ENCODE measurements at places on chromosomes 2 and 18. TPM values are rescaled to one million over a fixed set of nuclear protein-coding genes. Genes with fewer than 3 reads are reported as not detected.

- H3K27ac ChIP-seq = no peak overlapping the region
- no peaks in the 10 kb centered on the region for H3K36me3 ChIP-seq
- H3K27me3 ChIP-seq = 0 out of 3 replicates have a peak, but pooled peaks cover 4% of the 10 kb centered on the region
- no peaks in the 10 kb centered on the region for H3K4me1 ChIP-seq
Observed at GRCh38 chr2:5988120-5988519, 295.9 kb downstream of the SOX11 start.

The ALPG gene
- not detected for total RNA-seq

The OBSL1 gene
- total RNA-seq = 65.4 TPM

DNA sequence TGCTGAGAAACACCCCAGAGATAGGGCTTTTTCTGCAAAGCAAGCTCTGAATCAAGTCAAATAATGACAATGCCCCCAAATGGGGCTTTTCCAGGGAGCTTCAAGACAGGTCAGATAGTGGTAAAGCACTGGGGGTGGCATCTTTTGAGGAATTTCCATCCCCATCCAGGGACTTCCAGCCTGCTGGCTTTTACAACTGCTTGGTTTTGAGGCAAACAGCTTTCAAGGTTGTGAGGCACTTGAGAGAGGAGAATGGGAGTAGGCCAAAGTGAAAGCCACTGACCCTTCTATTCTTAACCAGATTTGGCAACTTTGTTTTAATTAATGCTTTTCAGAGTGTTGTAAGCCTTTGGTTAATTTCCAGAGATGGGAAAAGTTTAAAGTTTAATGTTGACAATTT, 762.0 kb upstream of the POU3F3 start:
- no peaks in the 10 kb centered on the region for H3K4me1 ChIP-seq
- no peaks in the 10 kb centered on the region for H3K36me3 ChIP-seq
- no peaks in the 10 kb centered on the region for H3K27me3 ChIP-seq

GRCh38 chr18:76058146-76058545, 436.9 kb downstream of the ZNF516 start:
- peaks cover 11% of the 10 kb centered on the region for H3K27me3 ChIP-seq
- H3K4me1 ChIP-seq = no peaks in the 10 kb centered on the region
- H3K36me3 ChIP-seq = no peaks in the 10 kb centered on the region
- H3K4me3 ChIP-seq = no peak overlapping the region
- H3K27ac ChIP-seq = no peak overlapping the region
- no peak for DNase-seq

The HRH4 gene
- total RNA-seq = not detected

DNA sequence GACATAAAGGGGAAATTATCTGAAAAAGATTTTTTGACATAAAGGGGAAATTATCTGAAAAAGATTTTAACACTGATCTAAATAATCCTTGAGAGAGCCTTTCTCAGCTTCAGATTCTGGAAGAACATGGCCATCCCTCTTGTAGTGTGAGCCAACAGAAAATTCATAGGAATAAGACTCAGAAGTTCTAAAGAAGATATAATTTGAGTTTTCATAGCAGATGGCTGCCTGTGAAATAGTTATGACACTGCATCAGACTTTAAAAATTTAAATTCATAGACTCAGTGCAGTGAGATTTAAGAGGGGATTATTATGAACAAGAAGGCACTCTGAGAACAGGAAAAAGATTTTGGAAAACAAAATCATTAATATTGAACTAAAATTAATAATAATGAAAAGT, 50.6 kb downstream of the NCOA1 start:
- no peak overlapping the region for H3K27ac ChIP-seq
- DNase-seq = no peak
- no peaks in the 10 kb centered on the region for H3K36me3 ChIP-seq
- H3K4me3 ChIP-seq = no peak overlapping the region
- no peaks in the 10 kb centered on the region for H3K4me1 ChIP-seq
- H3K27me3 ChIP-seq = no peaks in the 10 kb centered on the region

DNA sequence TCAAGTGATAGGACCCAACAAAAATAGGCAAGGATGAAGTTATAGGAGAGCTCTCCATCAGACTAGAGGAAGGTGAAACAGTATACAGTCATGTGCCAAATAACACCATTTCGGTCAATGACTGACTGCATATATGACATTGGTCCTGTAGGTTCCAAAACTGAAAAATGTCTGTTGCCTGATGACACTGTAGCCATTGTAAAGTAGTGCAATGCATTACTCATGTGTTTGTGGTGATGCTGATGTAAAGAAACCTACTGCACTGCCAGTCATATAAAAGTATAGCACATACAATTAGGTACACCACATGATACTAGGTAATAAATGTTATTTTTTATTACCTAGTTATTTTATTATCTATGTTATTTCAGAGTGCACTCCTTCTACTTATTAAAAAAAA, 147.9 kb downstream of the GREB1L start:
- H3K27ac ChIP-seq = no peak overlapping the region
- no peak for DNase-seq
- H3K4me1 ChIP-seq = no peaks in the 10 kb centered on the region

The IL1F10 gene
- not detected for total RNA-seq

The PRLH gene
- not detected for total RNA-seq

DNA sequence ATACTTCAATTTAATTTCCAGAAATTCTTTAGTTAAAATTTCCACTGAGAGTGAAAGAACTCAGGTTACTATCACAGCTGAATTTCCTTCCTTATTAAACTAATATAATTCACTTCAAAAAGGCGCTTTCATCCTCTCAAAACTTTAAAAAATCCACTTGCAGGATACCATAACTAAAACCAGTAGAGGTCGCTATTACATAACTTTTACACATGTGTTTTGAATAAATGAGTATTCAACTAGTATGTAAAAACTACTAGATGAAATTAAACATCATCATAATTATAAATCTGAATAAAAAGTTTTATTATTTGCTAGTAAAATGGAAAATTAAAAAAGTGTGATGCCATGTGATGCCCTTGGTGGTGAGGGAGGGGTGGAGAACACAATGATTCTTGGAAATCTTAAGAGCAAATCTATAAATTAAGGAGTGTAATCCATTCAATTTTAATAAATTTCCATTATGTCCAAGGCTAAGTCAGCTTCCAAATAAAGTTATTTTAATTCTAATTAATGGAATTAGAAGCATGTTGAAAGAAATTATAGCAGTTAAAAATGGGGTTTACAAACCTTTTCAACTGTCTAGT, 61.4 kb downstream of the SOS1 start:
- H3K36me3 ChIP-seq = peaks cover 3% of the 10 kb centered on the region
- H3K27me3 ChIP-seq = no peaks in the 10 kb centered on the region
- no peaks in the 10 kb centered on the region for H3K4me1 ChIP-seq
- no peak overlapping the region for H3K27ac ChIP-seq
- no peak overlapping the region for H3K4me3 ChIP-seq
- DNase-seq = peak; percentile 62

GRCh38 chr2:160666154-160667060, 172.8 kb upstream of the RBMS1 start:
- H3K36me3 ChIP-seq = no peaks in the 10 kb centered on the region
- H3K4me1 ChIP-seq = no peaks in the 10 kb centered on the region
- DNase-seq = peak; percentile 46
- H3K27ac ChIP-seq = no peak overlapping the region
- H3K27me3 ChIP-seq = no peaks in the 10 kb centered on the region
- H3K4me3 ChIP-seq = no peak overlapping the region

The FBXO48 gene
- 0.59 TPM for total RNA-seq

DNA sequence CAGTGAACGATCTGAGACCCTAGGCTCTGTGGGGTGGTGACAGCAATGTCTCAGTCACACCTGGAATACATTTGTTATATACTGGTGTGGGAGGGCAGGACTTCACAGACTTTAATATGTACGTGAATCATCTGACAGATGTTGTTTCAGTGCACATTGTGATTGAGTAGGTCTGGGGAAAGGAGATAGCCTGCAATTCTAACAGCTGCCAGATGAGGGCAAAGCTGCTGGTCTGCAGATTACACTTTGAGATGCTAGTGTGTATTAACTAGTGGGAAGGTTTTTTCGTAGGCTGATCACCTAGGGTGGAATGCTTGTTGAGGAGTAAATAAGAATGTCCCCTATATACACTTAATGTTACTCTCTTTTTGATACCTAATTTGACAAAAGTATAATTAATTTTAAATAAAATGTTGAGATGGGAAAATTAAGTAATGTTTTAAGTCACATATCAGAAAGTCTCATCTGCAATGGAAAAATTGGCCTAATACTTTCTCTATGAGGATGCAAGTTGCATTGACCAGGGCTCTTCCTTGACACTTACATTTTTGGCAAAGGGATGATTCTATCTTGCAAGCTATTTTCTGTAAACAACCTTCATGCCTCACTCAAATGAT, 496.9 kb upstream of the HNMT start:
- H3K4me1 ChIP-seq = no peaks in the 10 kb centered on the region
- no peaks in the 10 kb centered on the region for H3K36me3 ChIP-seq
- peak; percentile 23 for DNase-seq
- no peak overlapping the region for H3K27ac ChIP-seq
- no peak overlapping the region for H3K4me3 ChIP-seq

DNA sequence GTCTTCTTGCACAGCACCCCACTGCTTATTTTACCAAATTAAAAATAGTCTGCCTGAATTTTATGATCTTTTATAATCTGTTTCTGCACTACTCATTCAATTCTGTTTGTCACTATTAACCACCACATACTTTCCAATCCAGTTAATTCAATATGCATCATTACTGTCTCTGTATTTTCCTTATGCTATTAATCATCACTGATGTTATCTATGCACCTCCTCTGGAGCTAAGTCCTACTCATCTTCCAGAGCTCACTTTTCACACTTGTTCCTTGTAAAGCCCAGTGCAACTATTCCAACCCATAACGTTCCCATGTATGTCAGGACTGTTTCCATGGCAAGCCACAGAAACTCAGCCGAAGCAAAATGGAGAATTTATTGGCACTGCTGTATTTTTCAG, 713.6 kb downstream of the PLCL1 start:
- no peaks in the 10 kb centered on the region for H3K27me3 ChIP-seq
- no peak overlapping the region for H3K27ac ChIP-seq
- DNase-seq = no peak
- H3K4me3 ChIP-seq = no peak overlapping the region
- no peaks in the 10 kb centered on the region for H3K36me3 ChIP-seq

DNA sequence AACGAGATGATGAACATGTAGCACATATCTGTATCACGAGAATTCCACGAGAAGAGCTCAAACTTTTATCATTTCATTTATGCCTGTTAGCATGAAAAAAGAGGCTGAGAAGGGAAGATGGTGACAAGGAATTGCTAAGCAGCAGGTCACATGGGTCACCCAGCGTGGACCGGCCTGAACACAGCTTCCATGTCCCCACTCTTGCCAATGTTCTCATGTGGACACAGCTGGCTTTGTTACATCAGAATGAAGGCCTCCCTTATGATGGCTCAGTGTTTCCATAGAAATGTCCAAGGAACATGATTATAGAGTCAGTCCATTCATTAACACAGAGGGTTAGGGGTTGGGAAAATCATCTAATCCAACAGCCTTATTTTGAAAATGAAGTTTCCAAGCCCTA, 215.4 kb downstream of the CMPK2 start:
- no peaks in the 10 kb centered on the region for H3K36me3 ChIP-seq
- no peak overlapping the region for H3K27ac ChIP-seq
- no peak for DNase-seq
- no peak overlapping the region for H3K4me3 ChIP-seq
- no peaks in the 10 kb centered on the region for H3K27me3 ChIP-seq
- H3K4me1 ChIP-seq = no peaks in the 10 kb centered on the region

The SFT2D3 gene
- 9.4 TPM for total RNA-seq

The UPP2 gene
- total RNA-seq = not detected

The FAHD2B gene
- total RNA-seq = 7.2 TPM

The TSPYL6 gene
- total RNA-seq = not detected

The MYO1B gene
- 89.8 TPM for total RNA-seq

DNA sequence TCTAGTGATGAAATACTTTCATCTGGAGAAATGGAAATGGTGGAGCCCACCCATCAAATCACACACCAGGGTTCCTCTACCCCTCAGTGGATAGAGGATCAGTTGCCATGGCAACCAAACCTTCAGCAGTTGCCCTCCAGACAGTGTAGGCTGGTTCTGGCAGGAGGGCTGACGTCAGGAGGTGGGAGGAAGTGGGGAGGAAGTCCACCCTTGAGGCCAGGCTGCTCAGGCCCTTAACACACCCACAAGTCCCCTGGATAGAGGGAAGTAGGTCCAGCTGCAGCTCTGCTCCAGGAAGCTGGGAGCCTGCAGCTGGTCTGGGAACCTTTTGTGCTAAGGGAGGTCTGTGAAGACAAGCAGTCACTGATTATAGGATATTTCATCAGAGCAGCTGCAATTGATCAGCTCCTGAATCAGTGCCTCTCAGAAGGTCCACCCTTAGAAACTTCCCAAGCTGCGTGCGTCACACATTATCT, 186.6 kb downstream of the MTX2 start:
- H3K27ac ChIP-seq = no peak overlapping the region
- H3K27me3 ChIP-seq = no peaks in the 10 kb centered on the region
- no peaks in the 10 kb centered on the region for H3K4me1 ChIP-seq
- no peak overlapping the region for H3K4me3 ChIP-seq
- no peaks in the 10 kb centered on the region for H3K36me3 ChIP-seq

The PJVK gene
- total RNA-seq = 1.2 TPM

The KCNJ3 gene
- total RNA-seq = not detected

The C2orf66 gene
- total RNA-seq = not detected

GRCh38 chr2:236205867-236206645, 37.9 kb upstream of the GBX2 start:
- H3K27ac ChIP-seq = no peak overlapping the region
- no peaks in the 10 kb centered on the region for H3K36me3 ChIP-seq
- no peak overlapping the region for H3K4me3 ChIP-seq
- DNase-seq = no peak
- H3K27me3 ChIP-seq = no peaks in the 10 kb centered on the region

- H3K27me3 ChIP-seq = no peaks in the 10 kb centered on the region
- DNase-seq = no peak
Observed at GRCh38 chr2:217107480-217107879, 247.6 kb upstream of the TNP1 start.

- H3K36me3 ChIP-seq = no peaks in the 10 kb centered on the region
- no peak overlapping the region for H3K4me3 ChIP-seq
- H3K27me3 ChIP-seq = peaks cover 82% of the 10 kb centered on the region
Observed at GRCh38 chr2:45004562-45005191, 4.6 kb downstream of the SIX2 start.

GRCh38 chr2:172094294-172095145, 8.2 kb downstream of the DLX2 start:
- H3K4me3 ChIP-seq = peak overlapping the region; percentile 60
- H3K4me1 ChIP-seq = peaks cover 55% of the 10 kb centered on the region
- no peaks in the 10 kb centered on the region for H3K36me3 ChIP-seq
- no peak for DNase-seq
- H3K27me3 ChIP-seq = peaks cover 27% of the 10 kb centered on the region
- H3K27ac ChIP-seq = no peak overlapping the region

The DYNAP gene
- total RNA-seq = not detected

DNA sequence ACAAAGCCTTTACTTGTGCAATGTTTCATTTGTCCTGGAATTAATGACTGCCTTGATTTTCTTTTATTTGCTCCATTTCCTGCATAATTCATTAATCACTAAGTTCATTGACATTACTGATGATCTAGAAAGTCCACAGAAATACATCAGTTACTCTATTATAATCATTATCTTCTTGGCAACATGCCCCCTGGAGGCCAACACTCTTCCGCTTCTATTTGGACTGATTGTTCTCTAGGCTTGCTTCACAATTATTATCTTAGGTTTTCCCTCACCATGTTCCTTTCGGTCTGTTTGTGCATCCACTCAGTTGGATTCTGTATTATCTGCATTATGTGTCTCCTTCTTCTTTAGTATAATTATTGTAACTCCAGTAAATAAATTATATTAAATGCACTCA, 461.0 kb upstream of the CDH2 start:
- no peaks in the 10 kb centered on the region for H3K27me3 ChIP-seq
- no peaks in the 10 kb centered on the region for H3K4me1 ChIP-seq
- H3K4me3 ChIP-seq = no peak overlapping the region
